ENCODE measurements at places on chromosomes 6 and 20.
A peak's percentile ranks its signal among the peaks of the same experiment; 100 is the strongest.

- DNase-seq = no peak
Measured at GRCh38 chr6:128259730-128260685, 260.4 kb downstream of the PTPRK start.

DNA sequence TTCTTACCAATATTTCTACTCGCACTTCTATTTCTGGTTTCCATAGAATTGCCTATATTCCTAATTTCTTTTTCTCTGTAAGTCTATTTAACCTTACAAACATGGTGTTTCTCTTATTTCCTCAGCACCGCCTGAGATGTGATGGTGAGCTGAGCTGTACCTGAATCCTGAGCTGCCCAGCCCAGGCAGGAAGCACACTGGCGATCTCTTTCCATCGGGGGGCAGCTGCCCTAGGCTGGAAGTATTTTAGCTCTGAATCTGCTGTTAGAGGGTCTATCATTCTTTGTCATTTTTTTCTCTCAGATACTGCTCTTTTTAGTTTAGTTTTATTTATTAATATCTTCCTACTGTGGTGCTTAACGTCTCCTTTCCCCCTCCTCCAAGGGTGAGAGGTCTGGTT lies 173.4 kb upstream of the SLC35B3 start:
- no peak for DNase-seq

DNA sequence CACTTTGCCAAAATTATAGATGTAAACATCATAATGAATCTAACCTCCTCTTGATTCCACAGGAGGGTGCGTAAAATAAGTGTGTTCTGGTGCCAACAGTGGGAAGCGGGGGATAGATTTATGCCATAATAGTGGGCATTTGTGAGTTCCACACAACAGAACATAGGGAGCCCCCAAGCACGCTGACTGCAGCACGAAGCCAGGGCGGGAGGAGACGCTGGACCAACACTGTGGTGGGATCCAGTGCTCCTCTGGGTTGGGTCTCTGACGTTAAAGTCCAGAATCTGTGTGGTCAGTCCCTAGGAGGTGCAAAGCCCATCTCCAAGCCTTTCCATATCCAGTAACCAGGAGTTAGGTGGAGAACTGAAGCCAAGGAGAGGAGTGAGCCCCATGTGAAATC lies 1.8 kb upstream of the TTLL2 start:
- DNase-seq = no peak

GRCh38 chr20:52590100-52590499 lies 382.1 kb upstream of the TSHZ2 start:
- peak; percentile 18 for DNase-seq

GRCh38 chr20:45427236-45428149 lies 11.6 kb downstream of the PIGT start:
- DNase-seq = no peak

- no peak for DNase-seq
Measured at GRCh38 chr6:37433657-37434271, 743 bp downstream of the CMTR1 start.

- no peak for DNase-seq
Measured at GRCh38 chr6:116218172-116218633, 35.7 kb downstream of the TSPYL4 start.

- DNase-seq = peak; percentile 77
Measured at GRCh38 chr20:57514273-57514751, 10.6 kb downstream of the CTCFL start.

GRCh38 chr6:79864421-79864820 lies 82.9 kb downstream of the ELOVL4 start:
- no peak for DNase-seq

- DNase-seq = no peak
Measured at GRCh38 chr20:49948809-49949507, 12.8 kb downstream of the RNF114 start.

DNA sequence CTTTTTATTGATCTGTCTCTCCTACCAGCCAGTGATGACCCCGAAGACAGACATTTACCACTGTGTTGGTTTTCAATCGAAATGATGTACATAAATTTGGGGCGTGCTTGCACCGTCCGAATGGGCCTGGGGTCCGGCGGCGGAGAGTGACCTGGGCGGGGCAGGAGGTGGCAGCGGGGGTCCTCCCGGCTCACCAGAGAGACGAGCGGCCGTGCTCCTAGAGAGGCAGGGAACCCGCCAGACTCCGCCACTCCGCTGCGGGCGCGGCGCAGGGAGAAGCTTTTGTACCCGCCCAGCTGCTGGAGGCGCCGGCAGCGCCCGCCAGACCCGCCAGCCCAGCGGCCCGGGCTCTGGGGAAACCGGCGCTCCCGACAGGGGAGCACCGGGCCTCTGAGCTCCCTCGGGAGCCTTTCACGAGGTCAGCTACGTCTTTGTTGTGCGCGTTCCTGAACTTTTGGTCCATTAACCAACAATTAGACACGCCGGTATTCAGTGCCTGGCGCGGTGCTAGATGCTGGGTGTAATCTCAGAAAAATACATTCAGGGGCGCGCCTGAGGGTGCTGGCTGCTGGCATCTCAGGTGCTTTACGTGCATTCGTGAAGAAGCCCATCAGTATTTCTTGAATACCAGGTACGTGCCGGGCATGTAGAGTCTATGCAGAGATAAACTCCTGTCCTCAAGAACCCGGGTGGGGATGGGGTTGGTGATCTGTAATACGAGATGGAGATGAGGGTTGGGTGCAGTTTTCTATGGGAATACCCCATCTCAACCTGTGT lies at the start of gene PGBD1:
Gene PGBD1 (plus strand): TSS at position 285 of the 777 bp plus-strand sequence. CDS start 2,242 bp downstream, outside the sequence.
- DNase-seq = peak; percentile 16

DNA sequence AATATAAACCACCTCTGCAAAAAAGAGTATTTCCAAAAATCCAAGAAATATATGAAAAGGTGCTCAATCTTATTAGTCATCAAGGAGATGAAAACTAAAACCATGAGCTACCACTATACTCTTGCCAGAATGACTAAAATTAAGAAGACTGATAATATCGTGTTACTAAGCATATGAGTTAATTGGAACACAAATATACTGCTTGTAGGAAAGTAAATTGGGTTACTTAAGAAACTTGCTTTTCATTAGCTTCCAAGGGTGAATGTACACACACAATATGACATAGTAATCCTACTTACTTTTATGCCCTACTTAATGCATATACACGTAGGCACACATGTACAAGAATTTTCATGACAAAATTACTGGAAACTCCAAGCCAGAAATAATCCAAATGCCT lies 3.4 kb downstream of the THEMIS start:
- no peak for DNase-seq

DNA sequence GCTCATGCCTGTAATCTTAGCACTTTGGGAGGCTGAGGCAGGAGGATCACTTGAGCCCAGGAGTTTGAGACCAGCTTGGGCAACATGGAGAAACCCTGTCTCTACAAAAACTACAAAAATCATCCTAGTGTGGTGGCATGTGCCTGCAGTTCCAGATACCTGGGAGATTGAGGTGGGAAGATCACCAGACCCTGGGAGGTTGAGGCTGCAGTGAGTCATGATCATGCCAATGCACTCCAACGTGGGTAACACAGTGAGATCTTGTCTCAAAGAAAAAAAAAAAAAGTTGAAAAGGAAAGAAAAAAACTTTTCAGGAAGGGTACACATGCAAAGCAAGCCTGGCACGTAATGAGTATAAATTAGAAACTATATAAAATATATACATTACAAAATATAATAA lies 65.8 kb upstream of the FBXO30 start:
- no peak for DNase-seq

- peak; percentile 82 for DNase-seq
Measured at GRCh38 chr6:44172731-44173500, 14.3 kb downstream of the CAPN11 start.

GRCh38 chr20:40967700-40968099 lies 60.9 kb upstream of the TOP1 start:
- DNase-seq = no peak

DNA sequence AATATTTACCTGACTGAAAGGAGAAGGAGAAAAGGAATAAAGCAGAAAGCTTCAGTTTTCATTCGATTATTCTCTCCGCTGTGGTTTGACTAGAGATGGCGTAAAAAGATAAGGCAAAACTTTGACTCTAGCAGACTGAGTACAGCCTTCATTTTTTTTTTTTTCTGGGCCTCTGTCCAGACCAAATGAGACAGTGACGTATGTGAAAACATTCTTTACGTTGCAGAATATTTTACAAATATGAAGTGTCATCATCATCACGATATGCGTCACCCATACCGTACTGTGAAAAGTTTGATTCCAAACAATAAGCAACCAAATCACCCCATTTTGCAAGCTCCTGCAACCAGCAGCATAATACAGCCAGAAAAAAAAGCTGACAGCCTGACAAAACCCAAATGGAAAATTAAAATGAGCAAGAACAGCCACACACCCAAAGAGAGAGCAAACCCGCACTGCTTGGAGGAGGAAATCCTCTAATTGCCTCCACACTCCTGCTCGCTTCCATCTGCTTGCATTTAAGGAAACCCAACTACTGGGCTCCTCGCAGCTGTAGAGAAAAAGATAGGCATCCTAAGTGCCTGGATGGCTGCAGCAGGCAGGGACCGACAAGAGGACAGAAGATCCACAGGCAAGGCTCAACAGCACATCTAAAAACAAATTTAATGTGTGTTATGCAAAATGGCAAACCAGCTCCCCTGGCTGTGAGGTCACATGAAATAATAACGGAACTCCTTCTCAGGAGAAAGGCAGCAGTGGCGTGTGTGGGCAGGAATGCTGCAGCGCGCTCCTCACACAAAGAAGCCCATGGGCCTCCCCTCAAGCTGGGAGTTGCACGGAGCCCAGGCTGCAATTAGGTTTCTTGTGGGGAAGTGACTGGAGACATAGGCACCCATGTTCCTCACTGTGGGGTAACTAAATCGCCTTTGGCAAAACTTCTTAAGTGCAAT lies 113.1 kb downstream of the FYN start:
- DNase-seq = no peak

DNA sequence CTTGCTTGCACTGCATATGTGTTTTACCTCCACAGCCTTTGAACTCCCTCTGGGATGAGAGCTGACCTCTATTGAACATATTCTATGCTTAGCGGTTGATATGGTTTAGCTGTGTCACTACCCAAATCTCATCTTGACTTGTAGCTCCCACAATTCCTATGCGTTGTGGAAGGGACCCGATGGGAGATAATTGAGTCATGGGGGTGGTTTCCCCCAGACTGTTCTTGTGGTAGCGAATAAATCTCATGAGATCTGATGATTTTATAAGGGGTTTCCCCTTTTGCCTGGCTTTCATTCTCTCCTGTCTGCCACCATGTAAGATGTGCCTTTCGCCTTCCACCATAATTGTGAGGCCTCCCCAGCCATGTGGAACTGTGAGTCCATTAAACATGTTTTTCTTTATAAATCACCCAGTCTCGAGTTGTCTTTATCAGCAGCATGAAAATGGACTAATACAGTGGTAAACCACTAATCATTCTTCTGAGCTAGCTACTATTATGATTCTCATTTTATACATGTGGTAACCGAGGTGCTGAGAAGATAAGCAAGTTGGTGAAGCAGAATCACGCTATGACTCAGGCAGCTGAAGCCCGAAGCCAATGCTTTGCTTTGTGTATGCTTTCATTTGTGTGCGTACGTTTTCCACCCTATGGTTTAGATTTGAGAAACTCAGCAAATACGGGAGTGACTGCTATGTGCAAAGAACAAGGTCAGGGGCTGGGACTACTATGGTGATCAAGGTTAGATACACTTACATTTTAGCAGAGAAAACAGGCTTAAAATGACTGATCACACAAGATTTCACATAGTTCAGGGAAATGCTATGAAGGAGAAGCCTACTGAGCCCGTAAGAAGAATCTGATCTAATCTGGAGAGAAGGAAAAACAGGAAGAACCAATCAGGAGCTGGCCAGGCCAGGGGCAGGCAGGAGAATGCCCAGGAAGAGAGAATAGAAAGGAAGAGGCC lies 363.5 kb downstream of the ESR1 start:
- DNase-seq = no peak

DNA sequence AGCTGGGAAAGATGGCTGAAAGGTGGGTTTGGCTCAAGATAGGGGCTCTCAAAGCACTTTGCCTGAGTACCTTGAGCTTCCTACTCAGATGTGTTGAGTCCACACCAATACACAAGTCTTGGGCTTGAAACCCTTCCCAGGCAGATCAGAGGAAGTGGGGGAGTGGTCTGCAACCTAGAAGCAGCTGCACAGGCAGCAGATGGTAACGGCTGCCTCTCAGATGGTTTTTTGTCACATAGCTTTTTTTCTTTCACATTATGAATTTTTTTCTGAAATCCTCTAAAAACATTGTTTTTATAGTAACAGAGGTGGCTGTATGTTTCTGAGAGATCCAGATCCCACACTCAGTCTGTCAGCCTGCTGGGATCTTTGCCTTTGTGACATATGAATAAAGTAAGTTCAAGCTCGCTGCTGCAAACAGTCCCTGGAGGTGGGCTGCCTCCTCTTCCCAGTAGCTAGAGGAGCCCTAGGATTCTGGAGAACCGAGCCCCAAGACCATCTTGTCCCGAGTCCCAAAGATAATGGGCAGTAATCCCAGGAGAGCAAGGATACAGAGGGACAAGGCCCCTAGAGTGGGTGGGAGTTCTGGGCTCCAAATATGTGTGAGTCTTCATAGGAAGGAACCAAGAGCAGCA lies 97.1 kb upstream of the TOP1 start:
- DNase-seq = no peak

DNA sequence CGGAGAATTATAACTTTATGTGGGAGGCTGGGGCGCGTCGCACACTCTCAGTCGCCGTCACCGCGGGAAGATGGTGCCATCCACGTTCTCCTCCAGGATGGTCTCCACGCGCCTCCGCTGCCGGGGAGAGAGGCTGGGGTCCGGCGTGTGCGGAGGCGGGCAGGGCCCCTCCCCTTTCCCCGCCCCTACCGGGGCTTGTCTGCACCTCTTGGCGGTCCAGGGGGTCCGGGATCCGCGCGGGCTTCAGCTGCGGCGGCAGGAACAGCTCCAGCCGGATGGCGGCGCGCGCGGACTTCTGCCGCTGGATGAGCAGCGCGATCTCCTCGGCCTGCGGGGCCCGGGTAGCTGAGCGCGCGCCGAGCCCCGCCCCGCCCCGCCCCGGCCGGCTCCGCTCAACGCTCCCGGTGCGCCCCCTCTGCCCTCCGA lies 807 bp downstream of the LKAAEAR1 start:
- peak; percentile 36 for DNase-seq

DNA sequence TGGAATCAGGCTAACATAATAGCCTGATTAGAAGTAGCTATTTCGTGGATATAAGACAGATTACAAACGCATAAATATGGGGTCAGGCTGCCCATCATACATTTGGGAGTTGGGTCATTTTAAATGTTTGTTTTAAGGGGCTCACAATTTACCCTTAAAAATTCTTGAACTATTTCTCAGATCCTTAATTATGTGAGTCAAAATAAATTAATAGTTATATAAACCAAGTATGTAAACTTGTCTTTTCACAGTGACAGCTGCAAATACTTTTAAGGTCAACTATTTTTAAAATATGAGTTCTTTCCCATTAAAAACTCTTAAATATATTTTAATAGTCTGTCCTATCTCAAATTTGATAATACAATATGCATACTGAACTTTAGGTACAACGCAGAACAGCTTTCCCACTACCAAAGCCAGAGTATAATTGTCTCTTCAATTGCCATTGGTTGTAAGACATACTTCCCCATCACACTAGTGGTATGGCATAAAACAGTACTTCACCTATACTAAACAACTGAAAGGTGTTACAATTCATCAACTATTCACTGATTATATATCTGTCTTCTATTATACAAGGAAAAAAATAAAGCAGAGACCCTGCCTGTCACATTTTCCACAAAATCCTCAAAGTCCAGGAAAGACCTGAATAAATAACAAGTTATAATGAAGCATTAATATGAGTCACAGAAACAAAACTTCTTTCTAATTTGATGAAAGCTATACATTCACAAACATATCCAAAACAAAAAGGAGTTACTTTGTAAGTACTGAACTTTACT lies 80.8 kb upstream of the COL21A1 start:
- DNase-seq = no peak

- DNase-seq = no peak
Measured at GRCh38 chr6:99490608-99491007, 24.6 kb downstream of the USP45 start.
